ENCODE measurements at places on chromosomes 11 and 22.

DNA sequence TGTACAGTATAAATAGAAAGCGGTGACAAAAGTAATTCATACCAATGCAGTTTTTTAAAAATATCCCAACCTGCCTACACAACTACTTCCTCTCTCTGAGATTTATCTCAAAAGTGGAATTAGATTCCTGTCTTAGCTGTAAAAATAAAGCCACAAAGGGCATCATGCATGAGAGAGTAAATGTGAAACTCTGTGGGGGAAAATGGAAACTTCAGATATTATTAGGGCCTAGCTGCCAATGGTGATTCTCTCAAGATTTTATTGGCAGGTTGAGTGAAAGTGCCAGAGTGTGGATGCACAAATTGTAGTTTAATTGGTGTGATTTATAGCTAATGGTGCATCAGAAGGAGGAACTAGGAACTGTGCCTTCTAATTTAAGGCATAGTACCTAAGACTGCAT is 356.9 kb upstream of the CCDC90B start:
- DNase-seq: no peak

- peak; percentile 21 for DNase-seq
These were observed 517 bp downstream of the SPINDOC start for GRCh38 chr11:63813563-63814382.

- no peak for DNase-seq
These were observed 1413.0 kb downstream of the BRD1 start for GRCh38 chr22:48414651-48415050.

- DNase-seq: no peak
These were observed 12.9 kb downstream of the GAL3ST1 start for GRCh38 chr22:30561402-30562189.

GRCh38 chr11:43937434-43938411 is 4.7 kb upstream of the C11orf96 start:
- DNase-seq: no peak

DNA sequence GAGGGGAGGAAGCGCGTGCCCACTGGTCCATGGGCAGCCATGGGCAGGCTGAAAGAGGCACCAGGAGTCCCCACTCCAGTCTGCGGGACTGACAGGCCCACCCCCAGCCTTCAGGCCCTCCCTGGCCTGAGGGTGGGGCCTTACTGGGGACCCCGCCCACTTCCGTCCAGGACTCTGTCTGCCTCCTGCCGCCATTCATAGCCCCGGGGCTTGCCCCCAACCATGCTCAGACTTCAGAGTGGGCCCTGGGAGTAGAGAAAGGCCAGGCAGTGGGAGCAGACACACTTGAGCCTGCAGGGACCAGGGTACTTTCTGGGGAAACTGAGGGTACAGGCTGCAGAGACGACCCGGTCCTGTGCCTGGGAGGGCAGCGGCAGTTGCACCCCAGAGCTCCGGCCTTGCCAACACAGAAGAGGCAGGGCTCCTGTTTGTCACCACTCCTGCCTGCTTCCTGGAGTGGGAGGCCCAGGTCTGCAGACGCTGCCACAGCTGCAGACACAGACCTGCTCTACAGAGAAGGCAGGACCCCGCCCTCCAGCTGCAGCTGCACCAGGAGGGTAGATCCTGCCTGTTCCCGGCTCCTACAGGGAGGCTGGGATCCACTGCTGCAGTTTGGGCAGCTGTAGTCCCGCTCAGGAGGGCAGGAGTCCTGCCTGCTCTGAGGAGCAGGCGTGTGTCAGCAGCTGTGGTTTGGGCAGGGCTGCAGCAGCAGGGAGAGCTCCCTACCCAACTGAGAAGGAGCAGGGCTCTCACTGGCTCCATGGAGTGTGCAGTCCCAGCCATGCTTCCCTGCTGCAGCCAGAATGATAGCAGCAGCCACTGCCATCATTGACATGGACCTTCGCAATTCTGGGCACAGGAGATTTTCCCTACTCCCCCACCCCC is 387.9 kb upstream of the ANO3 start:
- DNase-seq: no peak

- DNase-seq: no peak
These were observed 619.0 kb upstream of the ARHGAP42 start for GRCh38 chr11:100068116-100068515.

GRCh38 chr11:126727381-126727780 is 273.2 kb downstream of the KIRREL3 start:
- DNase-seq: no peak

DNA sequence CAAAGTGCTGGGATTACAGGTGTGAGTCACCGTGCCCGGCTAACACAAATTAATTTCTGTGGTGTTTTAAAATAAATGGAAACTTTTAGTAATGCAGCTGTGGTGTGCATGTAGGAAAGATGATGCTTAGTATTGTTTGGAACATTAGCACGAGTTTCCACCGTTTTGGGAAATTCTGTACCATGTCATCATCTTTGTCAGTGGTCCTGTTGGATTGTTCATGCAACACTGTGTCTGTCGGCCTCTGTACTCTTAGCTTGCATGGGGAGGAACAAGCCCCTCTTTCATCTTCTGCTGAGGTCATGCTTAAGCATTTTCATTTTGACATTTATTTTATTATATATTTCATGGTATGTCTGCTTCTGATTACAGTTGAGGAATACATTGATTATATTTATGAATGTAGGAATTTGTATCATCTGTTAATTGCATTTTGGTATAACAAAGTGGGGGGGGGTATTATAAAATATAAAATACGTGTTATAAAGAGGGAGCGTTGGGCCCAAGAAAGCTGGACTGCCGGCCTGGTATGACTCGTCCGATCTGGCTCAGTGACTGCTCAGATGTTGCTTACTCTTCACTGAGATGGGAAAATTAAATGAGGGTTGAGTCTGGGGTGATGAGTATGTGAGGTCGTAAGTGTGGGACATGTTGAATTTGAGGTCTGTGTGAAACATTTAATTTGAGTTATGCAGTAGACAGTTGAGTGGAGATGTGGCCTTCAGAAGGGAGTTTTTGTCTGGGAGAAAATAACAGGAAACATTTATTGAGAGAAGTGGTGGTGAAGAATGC is 28.7 kb downstream of the CECR2 start:
- no peak for DNase-seq

GRCh38 chr11:43933608-43934551 is 8.6 kb upstream of the C11orf96 start:
- DNase-seq: no peak

- no peak for DNase-seq
These were observed 46.7 kb upstream of the DRD2 start for GRCh38 chr11:113521737-113522517.

- no peak for DNase-seq
These were observed 14.0 kb downstream of the TRIM44 start for GRCh38 chr11:35676611-35676965.

- DNase-seq: peak; percentile 64
These were observed at the start of gene HDAC10 for GRCh38 chr22:50250555-50251476. HDAC10 (minus strand) TSS chr22:50251265; CDS start chr22:50251032, 233 bp downstream.

GRCh38 chr11:59182457-59183151 is 10.7 kb downstream of the DTX4 start:
- DNase-seq: no peak

DNA sequence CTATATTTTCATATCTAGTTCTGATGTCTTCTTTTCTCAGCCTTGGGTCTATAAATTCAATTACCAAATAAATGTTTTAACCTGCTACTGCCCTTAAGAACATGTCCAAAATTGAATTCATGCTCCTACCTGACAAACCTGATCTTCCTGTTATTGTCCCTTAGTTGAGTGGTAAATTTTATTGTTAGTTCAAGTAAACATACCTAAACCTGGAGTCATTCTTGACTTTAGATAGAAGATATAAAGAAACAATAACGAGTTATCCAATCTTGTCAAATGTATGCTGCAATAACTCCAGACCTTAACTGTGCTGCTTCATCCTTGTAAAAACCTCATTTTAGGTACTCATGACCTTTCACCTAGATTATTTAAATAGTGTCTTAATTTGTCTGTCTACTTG is 34.6 kb upstream of the SC5D start:
- no peak for DNase-seq

DNA sequence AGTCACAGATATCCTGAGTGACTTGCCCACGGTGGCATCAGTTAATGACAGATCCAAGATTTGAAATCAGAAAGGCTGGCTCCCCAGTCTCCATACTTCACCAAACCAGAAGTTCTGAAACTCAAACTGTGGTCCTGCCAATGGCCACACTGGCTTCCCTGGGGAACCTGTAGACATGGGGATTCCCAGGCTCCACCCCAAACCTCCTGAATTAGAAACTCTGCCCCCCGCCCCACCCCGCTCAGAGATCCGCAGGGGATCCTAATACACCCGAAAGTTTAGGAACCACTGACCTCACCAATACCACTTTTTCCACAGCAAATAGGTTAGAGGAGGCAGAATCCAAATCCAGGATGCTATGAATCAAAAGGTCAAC is 15.3 kb downstream of the RTN4RL2 start:
- no peak for DNase-seq

DNA sequence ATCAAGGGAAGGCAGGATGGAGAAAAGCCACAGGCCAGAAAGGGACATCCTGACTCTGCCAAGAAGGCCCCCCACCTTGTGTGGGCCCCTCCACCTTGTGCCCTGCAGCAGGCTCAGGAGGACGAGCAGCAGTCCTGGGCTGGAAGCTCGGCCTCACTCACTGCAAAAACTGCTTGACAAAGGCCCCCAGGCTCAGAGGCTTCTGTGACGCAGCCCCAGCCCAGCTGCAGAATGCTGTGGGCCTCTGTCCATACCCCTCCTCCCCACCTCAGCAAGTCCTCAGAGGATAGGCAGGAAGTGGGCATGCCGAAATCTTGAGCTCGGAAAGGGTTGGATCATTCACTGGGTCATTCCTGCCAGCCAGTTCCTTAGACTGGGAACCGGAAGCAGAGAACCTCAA is 61.9 kb downstream of the NRXN2 start:
- no peak for DNase-seq

DNA sequence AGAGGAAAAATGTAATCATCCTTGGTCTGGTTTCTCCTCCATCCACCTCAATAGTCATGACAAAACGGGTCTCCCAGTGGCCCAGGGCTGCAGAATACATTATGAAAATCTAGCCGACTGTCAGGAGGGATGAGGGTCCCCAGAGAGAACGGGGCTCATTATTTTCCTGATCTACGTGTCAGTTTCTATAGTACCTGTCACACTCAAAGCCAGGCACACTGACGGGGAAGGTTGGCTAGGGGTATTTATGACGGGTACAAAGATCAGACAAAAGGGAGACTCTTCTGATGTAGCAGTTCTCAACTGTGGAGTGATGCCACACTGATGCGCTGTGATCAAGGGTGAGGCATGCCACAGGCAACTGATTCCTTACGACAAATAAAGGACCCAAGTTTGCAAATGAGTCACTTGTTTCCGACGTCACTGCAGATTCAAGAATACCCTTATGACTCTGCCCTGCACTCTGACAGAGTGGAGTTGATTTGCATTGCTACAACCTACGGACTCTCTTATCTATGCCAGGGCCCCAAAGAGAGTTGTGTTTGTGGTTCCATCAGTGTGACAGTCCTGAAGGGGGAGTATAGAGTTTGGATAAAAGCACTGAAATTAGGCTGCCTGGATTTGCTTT is 188.2 kb upstream of the TBCEL start:
- no peak for DNase-seq

- no peak for DNase-seq
These were observed 24.7 kb upstream of the SOX6 start for GRCh38 chr11:16380941-16381568.

DNA sequence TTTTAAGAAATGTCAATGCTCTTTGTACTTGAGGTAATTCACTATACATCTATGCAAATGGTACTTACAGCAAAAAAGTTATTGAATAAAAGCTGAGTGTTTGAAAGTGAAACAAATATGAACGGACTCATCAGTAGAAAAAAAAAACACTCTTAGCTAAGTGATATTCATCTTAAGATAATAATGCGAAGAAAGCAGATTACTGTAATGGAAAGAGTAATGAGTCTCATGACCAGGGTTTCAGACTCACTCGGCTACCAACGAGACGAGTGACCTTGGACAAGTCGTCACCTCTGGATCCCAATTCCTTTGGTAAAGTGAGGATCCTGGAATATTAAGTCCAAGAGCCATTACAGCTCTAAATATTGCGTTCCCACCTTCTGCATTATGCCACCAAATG is 57.0 kb downstream of the PACSIN2 start:
- DNase-seq: no peak

DNA sequence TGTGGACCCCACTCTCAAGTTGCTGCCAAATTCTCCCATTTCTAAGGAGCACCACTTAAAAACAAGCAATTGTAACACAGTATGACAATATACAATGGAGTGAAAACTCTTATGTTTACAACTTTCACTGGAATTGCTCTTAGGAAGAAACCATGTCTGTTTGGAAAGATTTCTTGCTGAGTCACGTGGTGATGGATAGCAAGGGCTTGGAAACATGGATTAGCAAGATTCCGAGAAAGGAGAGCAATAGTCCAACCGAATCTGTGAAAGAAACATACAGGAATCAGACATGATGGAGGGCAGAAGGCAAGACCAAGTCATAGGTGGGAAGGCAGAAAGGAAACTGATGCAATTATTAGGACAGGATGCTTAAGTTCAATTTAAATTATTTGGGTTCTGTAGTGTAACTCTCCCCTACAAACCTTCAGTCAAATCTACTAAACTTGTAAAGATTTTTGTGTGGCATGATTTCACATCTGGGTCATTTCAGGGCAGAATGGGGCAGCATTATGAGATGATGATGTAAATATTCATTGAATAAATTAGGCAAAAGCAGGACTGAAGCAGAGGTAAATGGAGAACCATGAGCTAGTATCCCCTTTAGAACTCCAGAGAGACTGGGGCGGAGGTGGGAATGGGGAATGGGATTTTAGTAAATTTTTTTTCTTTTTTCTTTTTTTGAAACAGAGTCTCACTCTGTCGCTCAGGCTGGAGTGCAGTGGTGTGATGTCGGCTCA is 27.8 kb upstream of the THY1 start:
- no peak for DNase-seq

GRCh38 chr11:1998290-1998689 is 648 bp upstream of the H19 start:
- no peak for DNase-seq

- DNase-seq: no peak
These were observed 416.5 kb downstream of the TMEM135 start for GRCh38 chr11:87454241-87454640.
